Vein endothelial cell (primary cell): ENCODE measurements at places on chromosomes 6 and 20. TPM values are rescaled to one million over a fixed set of nuclear protein-coding genes. Genes with fewer than 3 reads are reported as not detected.

The FAM209B gene
- total RNA-seq = not detected in 2 replicates

The PTCHD4 gene
- 23.5 and 24.5 TPM in 2 replicates for total RNA-seq

The TINAG gene
- total RNA-seq = not detected in 2 replicates

The NOTCH4 gene
- total RNA-seq = 53.6 and 68.6 TPM in 2 replicates

The GTSF1L gene
- not detected in 2 replicates for total RNA-seq

The ZSWIM1 gene
- 15.2 and 16.7 TPM in 2 replicates for total RNA-seq

The ZNF184 gene
- total RNA-seq = 8.2 and 9.1 TPM in 2 replicates

The LY86 gene
- total RNA-seq = not detected in 2 replicates

The C6orf47 gene
- 20.6 and 21.4 TPM in 2 replicates for total RNA-seq

The MATN4 gene
- total RNA-seq = 0.33 TPM in 1 of 2 replicates, not detected in the other

The ZNF831 gene
- not detected in 2 replicates for total RNA-seq
